ENCODE measurements at places on chromosomes 5 and 9.

GRCh38 chr5:93598091-93599000 lies 15.3 kb downstream of the NR2F1 start:
- DNase-seq, result no peak

DNA sequence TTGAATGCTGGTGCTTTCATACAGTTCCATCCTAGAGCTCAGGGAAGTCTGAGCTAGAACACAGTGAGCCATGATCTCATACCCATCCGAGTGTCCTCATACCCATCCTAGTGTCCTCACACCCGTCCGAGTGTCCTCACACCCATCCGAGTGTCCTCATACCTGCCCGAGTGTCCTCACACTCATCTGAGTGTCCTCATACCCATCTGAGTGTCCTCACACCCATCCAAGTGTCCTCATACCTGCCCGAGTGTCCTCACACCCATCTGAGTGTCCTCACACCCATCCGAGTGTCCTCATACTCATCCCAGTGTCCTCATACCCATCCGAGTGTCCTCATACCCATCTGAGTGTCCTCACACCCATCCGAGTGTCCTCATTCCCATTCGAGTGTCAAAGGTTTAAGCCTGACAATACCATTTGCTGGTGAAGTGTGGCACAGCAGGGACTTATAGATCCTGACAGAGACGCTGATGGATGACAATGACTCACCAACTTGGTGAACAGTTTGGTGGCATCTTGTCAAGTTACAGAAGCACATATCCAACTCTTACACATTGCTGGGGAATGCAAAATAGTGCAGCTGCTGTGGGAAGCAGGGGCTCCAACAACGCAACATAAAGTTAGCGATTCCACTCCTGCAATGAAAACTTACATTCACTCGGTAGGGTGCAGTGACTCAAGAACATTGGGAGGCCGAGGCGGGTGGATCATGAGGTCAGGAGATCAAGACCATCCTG lies 77.0 kb upstream of the COL5A1 start:
- no peak for DNase-seq

DNA sequence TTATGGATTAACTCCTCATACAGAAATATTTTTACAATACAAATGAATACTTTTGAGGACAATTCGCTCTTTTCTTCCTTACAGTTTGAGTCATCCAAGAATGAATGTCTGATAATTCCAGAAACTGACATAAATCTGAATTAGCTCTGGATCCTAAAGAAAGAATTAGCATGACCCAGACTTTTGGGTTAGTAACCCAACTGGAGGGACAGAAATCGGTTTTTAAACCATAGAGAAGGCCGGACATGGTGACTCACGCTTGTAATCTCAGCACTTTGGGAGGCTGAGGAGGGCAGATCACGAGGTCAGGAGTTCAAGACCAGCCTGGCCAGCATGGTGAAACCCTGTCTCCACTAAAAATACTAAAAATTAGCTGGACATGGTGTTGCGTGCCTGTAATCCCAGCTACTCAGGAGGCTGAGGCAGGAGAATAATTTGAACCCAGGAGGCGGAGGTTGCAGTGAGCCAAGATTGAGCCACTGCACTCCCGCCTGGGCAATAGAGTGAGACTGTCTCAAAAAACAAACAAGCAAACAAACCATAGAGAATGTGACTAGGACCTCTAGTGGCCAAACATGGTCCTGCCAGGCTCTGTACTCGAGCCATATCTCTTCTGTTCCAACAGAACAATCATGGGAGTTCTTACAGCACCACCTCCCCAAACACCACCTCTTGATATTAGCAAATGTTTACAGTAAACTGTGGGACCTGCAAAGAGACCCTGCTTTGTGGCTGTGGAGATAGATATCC lies 44.8 kb downstream of the LURAP1L start:
- DNase-seq, result no peak

DNA sequence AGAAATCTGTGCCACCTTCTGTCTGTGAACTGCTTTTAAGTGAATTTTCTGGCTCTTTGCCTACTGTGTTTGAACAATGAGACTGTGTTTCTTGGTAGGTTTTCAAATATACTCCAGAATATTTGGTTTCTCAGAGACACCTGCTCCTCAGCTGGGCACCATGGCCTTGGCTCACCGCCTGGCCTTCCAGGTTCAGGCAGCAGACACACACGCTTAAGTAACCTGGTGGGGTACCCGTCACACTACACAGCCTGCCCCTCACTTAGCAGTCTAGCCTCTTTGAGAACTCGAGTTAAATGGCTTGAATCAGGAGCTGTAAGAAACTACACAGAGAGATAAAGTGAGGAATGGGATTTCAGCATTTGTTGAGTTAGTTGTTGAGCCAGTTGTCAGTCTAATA lies 530.5 kb downstream of the MTRR start:
- DNase-seq, result no peak

- DNase-seq, result no peak
Measured at GRCh38 chr5:116675626-116675910, 100.9 kb upstream of the SEMA6A start.

GRCh38 chr5:108093186-108093585 lies 288.7 kb downstream of the FBXL17 start:
- no peak for DNase-seq

GRCh38 chr9:134297083-134297410 lies 29.2 kb upstream of the RXRA start:
- no peak for DNase-seq

- no peak for DNase-seq
Measured at GRCh38 chr5:179079165-179079987, 19.2 kb downstream of the ZNF354C start.

- no peak for DNase-seq
Measured at GRCh38 chr9:86549920-86550319, 195.7 kb upstream of the TUT7 start.

- no peak for DNase-seq
Measured at GRCh38 chr9:131457746-131458145, 45.0 kb upstream of the POMT1 start.

GRCh38 chr5:158928404-158928803 lies 171.3 kb downstream of the EBF1 start:
- no peak for DNase-seq

DNA sequence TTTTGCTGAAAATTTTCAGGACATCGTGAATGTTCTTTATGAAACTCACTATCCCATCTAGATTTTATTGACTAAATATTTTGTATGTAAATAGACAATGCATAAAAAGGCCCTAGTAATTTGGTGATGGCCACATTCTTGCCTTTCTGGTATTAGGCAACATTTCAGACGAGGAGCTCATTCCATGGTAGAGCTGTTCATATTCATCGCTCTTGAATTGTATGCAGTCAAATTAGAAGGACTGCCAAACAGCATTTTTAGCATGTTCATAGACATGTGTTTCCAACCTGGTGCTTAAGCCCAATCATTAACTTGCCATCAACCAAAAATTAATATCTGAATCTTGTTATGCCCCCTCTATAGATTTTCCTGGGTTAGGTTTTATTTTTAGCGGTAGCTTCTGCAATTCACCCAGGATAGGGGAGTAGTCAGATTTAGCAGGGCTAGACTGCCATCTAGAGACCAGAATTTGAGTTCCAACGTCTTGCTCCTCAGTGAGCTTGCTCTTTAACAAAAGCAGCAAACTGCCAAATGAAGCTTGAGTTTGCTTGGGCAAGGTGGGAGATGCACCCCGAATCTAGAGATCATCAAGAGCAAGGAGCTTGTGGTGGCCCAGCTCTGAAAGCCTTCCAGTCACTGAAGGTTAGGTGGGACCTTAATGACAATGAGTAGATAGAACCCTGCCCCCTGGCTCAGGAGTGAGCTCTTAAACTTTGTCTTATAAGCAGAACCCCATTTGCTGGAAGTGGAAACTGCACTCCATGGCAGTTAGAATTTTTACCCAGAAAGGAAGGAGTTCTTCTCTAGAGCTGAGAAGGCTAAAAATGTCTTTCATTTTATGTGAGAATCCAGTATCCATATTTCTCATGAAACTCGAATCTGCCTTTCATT lies 456.2 kb downstream of the RASEF start:
- DNase-seq, result no peak

- DNase-seq, result no peak
Measured at GRCh38 chr5:124528838-124529237, 217.6 kb downstream of the ZNF608 start.

- DNase-seq, result no peak
Measured at GRCh38 chr9:94869415-94869843, 142.9 kb downstream of the AOPEP start.

- DNase-seq, result no peak
Measured at GRCh38 chr5:157563373-157563928, 12.1 kb downstream of the ADAM19 start.

- DNase-seq, result no peak
Measured at GRCh38 chr5:180338001-180338707, 15.0 kb downstream of the GFPT2 start.

- DNase-seq, result no peak
Measured at GRCh38 chr5:126847456-126847820, 70.5 kb downstream of the LMNB1 start.

DNA sequence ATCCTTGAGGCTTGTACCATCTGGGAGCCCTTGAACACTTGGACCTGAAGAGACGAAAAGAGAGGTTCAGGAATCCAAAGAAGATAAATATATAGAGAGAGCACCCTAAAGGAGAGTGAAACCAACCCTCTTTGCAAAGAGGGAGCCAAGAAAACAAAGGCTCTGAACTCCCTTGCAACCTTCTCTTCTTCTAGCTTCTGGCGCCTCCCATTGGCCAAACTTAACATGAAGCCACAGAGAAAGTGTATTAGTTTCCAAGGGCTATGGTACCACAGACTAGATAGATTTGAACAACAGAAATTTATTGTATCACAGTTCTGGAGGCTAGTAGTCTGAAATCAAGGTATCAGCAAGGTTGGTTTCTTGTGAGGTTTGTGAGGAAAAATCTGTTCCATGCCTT lies 175.1 kb downstream of the HCN1 start:
- DNase-seq, result no peak

DNA sequence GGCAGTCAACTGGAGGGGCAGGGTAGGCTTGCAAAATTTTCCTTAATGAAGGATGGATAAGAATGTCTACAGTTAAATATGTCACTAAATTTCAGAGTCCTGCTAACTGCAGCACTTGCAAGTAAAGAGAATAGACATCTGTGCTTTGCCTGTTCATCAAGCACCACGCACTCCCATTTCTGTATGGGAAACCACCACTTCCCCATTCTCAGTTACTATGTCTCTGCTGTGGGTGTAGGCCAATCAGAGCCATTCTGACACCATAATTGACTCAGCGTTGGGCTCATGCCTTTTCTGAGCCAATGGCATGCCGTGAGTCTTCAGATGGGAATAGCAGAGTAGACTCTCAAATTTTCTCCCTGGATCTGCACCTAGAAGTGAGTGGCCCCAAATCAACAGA lies 247.5 kb downstream of the GABRB2 start:
- no peak for DNase-seq

DNA sequence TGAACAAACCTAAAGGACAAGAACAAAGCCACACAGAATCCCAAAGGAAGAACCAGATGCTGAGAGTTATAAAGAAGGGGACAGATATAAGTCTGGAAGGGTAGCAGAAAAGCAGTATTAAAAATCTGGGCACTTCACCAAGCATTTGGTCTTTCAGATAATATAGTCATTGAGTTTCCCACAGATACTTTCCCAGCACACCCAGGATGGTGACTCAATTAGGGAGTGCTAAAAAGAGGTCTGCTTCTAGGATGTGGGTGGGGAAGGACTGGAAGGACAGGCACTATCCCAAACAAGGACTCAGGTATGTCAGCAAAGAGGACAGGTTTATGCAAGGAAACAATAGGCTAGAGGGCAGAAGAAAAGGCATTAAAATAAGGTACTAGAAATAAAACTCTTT lies 59.3 kb downstream of the DIAPH1 start:
- DNase-seq, result no peak

- no peak for DNase-seq
Measured at GRCh38 chr5:124986667-124987066, 240.2 kb upstream of the ZNF608 start.

DNA sequence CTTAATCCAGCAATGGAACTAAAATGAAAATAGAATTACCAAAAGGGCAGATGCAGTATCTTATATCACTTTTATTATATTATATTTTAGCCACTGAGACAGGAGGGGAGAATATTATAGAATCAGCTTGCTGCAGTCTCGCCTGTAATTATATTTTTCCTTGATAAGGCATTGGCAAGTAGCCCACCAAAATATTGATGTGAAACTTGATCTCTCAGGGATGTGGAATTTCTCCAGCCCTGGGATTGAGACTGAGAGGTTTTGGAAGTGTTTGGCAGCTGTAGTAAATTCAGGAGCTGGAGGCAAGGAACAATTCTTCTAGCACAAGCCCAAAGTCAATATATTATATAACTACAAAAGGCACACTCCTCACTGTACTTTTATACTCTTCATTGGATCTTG lies 142.1 kb upstream of the ADAMTSL1 start:
- DNase-seq, result no peak

GRCh38 chr5:179118338-179118737 lies 58.2 kb downstream of the ZNF354C start:
- no peak for DNase-seq

- DNase-seq, result no peak
Measured at GRCh38 chr5:74382987-74383593, 257.4 kb downstream of the ENC1 start.

- no peak for DNase-seq
Measured at GRCh38 chr5:89435347-89435746, 552.4 kb upstream of the MEF2C start.

DNA sequence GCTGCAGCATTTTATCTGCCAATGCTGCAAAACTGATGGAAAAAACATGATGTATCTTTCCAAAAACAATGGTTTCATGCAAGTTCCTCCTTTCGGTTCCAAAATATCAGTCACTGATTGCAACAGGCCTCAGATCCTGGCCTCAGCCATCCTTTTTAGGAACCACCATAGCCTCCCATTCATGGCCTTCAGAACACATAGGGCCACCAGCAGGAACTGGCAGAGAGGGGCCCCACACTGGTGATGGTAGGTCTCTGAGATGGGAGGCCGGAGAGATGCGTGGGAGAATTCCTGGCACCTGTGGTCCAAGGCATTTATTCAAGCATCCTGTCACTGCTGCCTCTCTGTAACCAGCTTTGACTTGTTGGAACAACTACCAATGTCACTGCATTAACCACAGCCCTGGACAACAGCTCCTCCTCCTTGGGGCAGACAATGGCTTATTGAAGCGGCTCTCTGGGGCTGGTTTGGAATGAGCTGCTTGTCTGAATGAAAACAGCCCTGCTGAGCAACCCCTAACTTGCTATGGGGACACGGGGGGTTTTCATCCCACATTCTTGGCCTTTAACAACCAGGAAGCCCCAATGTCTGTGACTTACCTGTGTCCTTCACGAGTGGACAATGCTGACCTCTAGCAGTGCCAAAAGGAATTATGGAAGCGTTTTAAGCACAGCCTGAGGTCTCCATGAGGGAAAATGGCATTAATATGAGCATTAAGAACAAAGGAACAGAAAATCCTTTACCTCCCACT lies 108.1 kb downstream of the LHFPL2 start:
- no peak for DNase-seq
